Uterine smooth muscle cell (primary cell): ENCODE measurements at places on chromosomes 3 and 15. TPM values are rescaled to one million over a fixed set of nuclear protein-coding genes. Genes with fewer than 3 reads are reported as not detected.

SPESP1 gene
- total RNA-seq = 1.2 and 3.2 TPM in 2 replicates

AKAP13 gene
- 80.1 and 93.7 TPM in 2 replicates for total RNA-seq

GAP43 gene
- total RNA-seq = 0.50 and 1.5 TPM in 2 replicates

WDR72 gene
- not detected in 2 replicates for total RNA-seq

SLC9C1 gene
- 0.12 and 0.22 TPM in 2 replicates for total RNA-seq

DISP2 gene
- total RNA-seq = under 0.01 and 0.12 TPM in 2 replicates

ARPP21 gene
- 0.37 TPM in 1 of 2 replicates, not detected in the other for total RNA-seq

CLCN2 gene
- 2.7 and 4.1 TPM in 2 replicates for total RNA-seq

CHAC1 gene
- total RNA-seq = 36.5 and 49.2 TPM in 2 replicates

RCCD1 gene
- 18.3 and 19.1 TPM in 2 replicates for total RNA-seq

SEC62 gene
- 51.5 and 62.5 TPM in 2 replicates for total RNA-seq

GP9 gene
- not detected in 2 replicates for total RNA-seq

RETNLB gene
- not detected in 2 replicates for total RNA-seq

RAD51 gene
- total RNA-seq = 4.9 and 11.0 TPM in 2 replicates

CISH gene
- total RNA-seq = 0.44 and 0.62 TPM in 2 replicates

NDN gene
- total RNA-seq = 39.5 and 59.1 TPM in 2 replicates

EMC7 gene
- 44.7 and 49.5 TPM in 2 replicates for total RNA-seq

SOX14 gene
- not detected in 2 replicates for total RNA-seq

ITIH1 gene
- not detected in 2 replicates for total RNA-seq

PTH1R gene
- total RNA-seq = 1.00 and 1.1 TPM in 2 replicates

OXTR gene
- total RNA-seq = 8.9 and 12.1 TPM in 2 replicates

HERC2 gene
- total RNA-seq = 47.4 and 51.0 TPM in 2 replicates

PRICKLE2 gene
- total RNA-seq = 12.8 and 28.5 TPM in 2 replicates

TRPM1 gene
- not detected in 2 replicates for total RNA-seq

RBMS3 gene
- total RNA-seq = 22.5 and 34.9 TPM in 2 replicates

LRTM1 gene
- total RNA-seq = not detected in 2 replicates

CKMT1A gene
- not detected in 2 replicates for total RNA-seq

NEK10 gene
- 1.7 and 7.0 TPM in 2 replicates for total RNA-seq

FETUB gene
- total RNA-seq = not detected in 2 replicates

BOC gene
- 16.6 and 21.1 TPM in 2 replicates for total RNA-seq

CCDC174 gene
- 11.7 and 14.1 TPM in 2 replicates for total RNA-seq

CIDEC gene
- total RNA-seq = 0.12 TPM in 1 of 2 replicates, not detected in the other

FOXB1 gene
- total RNA-seq = under 0.01 TPM in 1 of 2 replicates, not detected in the other

NTRK3 gene
- under 0.01 TPM in 2 replicates for total RNA-seq

SHQ1 gene
- 19.6 and 22.7 TPM in 2 replicates for total RNA-seq

GUCA1C gene
- not detected in 2 replicates for total RNA-seq

LRRC49 gene
- 19.7 and 20.5 TPM in 2 replicates for total RNA-seq

GOLGA6D gene
- 0.12 TPM in 1 of 2 replicates, not detected in the other for total RNA-seq
